ENCODE measurements at places on chromosomes 16 and 17. TPM values are rescaled to one million over a fixed set of nuclear protein-coding genes. Genes with fewer than 3 reads are reported as not detected.

Gene COPZ2
- total RNA-seq = 7.0 TPM

GRCh38 chr16:65728167-65728566, 606.3 kb upstream of the CDH11 start:
- DNase-seq = no peak

GRCh38 chr17:80477647-80478478, 1.5 kb upstream of the NPTX1 start:
- DNase-seq = peak; percentile 45

DNA sequence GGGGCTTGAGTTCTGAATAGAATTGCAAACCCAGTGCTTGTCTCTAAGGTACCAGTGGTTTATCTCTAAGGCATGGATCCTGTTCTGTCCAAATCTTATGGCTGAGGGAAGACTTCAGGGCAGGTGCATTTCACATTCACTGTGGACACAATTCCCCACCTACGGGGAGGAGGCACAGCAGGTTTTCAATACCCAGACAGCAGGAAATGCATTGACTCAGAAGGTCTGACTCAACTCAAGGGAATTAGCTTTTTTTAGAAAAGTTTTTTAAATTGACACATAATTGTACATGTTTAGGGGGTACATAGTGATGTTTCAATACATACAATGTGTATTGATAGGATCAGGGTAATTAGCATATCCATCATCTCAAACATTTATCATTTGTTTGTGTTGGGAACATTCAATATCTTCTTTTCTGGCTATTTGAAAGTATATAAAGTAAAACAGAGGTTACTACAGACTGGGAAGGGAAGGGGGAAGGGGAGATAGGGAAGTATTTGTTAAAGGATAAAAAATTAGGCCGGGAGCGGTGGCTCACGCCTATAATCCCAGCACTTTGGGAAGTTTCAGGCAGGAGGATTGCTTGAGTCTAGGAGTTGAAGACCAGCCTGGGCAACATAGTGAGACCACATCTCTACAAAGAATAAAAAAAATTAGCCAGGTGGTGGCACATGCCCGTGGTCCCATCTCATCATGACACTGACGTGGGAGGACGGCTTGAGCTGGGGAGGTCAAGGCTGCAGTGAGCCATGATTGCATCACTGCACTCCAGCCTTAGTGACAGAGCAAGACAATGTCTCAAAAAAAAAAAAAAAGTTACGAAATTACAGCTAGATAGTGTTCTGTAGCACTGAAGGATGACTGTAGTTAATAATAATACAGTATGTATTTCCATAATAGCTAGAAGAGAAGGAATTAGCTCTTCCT, 54.9 kb downstream of the RGS9 start:
- DNase-seq = peak; percentile 81

GRCh38 chr16:89787365-89787805, 29.1 kb downstream of the FANCA start:
- no peak for DNase-seq

DNA sequence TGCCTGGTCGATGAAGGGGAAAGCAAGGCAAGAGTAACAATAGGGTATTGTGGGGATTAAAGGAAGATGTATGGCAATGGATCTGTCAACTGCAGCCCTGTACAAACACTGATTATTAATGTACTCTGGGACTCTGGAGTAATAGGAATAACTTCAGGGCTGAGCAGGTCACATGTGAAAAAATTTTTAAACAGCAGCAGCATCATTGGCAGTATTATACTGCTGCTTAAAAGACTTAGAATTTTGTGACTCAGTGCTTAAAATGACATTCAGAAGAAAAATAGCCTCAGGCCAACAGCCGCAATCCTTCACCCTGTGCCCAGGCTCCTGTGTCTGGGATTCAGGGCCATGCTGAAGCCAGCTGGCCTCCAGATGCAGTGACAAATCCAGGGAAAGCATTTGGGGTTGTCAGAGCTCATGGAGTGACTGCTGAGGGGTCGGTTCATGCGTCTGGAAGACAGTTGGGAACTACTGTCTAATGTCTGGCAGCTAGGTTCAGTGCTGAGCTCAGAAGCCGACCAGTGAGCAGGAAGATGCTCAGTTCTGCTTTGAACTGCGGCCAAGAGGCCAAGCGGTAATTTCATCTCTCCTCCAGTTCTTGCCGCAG, 22.2 kb downstream of the TEX2 start:
- peak; percentile 57 for DNase-seq

GRCh38 chr16:74999219-74999608, 390 bp downstream of the ZNRF1 start:
- peak; percentile 21 for DNase-seq

DNA sequence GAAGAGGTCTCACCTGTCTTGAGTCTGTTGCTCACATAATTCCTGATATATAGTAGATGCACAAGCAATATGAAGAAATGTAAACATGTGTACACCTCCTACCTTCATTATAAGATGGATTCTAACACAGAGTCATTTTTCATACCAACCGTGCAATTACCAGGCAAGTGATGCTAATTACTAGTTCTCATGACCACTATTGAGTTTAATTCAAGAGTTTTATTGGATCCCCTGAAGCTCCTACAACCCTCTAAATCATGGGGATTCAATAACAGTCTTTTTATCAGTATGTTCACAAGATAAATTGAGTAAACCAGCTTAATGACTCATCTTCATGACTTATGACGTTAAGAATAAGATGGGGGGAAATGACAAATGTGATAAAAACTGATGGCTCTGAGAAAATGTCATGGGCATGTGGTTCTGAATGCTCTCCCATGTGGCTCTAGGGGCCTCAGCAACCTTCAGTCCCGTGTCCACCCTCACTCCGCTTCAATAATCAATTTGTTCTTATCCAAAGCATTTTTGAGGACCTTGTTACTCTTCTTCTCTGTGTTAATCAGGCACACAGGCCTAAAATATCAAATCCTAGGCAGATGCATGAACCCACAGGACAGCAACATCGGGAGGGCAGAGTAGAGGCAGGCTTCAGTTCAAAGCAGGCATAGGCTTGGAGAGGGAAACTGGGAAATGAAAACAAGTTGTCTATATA, 42.8 kb downstream of the PRAC1 start:
- DNase-seq = no peak

DNA sequence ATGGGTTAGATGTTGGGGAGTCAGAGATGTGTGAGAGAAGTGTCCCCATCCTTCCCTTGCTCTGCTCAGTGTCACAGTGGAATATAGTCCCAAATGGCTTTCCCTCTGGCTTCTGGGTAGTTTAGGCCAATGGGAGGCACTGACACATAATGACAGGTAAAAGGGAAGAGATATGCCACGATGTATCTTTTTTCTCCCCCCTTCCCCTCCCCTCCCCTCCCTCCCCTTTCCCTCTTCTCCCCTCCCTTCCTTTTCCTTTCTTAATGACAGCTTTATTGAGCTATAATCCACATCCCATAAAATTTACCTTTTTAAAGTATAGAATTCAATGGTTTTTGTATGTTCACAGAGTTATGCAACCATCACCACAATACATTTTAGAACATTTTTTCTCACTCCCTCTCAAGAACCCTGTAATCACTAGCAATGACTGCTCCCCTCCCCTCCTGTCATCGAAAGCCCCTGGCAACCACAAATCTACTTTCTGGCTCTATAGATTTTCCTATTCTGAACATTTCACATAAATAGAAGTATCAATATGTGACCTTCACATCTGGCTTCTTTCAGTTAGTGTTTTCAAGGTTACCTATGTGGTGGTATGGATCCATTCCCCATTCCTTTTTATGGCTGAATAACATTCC, 617 bp upstream of the CCR7 start:
- DNase-seq = no peak

DNA sequence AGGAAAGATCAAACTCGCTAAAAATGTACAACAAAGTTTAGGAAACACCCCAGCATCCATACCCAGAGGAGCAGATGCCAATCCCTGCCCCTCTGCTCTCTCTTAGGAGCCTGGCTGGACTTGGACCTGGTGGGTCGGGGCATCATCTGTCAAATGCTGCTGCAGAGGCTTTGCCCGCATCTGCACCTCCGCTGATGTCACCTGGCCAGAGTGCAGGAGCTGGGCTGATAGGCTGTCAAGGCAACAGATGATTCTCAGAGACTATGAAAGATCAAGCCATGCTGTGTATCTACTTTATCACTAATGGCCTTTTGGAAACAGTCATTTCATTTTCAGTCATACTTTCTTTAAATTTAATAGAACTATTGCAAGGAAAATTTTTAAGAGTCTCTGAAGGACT, 15.9 kb upstream of the LCMT1 start:
- no peak for DNase-seq

Measured in lung microvascular endothelial cell (primary cell).